ENCODE measurements at places on chromosomes 2 and 18. TPM values are rescaled to one million over a fixed set of nuclear protein-coding genes. Genes with fewer than 3 reads are reported as not detected.

The C2orf78 gene
- not detected for total RNA-seq

The GNAL gene
- total RNA-seq: 16.1 TPM

The BCL2L11 gene
- total RNA-seq: 20.6 TPM

The IL1A gene
- total RNA-seq: not detected

The KIF1A gene
- not detected for total RNA-seq

The CNRIP1 gene
- total RNA-seq: 58.1 TPM

The DCDC2C gene
- total RNA-seq: not detected

DNA sequence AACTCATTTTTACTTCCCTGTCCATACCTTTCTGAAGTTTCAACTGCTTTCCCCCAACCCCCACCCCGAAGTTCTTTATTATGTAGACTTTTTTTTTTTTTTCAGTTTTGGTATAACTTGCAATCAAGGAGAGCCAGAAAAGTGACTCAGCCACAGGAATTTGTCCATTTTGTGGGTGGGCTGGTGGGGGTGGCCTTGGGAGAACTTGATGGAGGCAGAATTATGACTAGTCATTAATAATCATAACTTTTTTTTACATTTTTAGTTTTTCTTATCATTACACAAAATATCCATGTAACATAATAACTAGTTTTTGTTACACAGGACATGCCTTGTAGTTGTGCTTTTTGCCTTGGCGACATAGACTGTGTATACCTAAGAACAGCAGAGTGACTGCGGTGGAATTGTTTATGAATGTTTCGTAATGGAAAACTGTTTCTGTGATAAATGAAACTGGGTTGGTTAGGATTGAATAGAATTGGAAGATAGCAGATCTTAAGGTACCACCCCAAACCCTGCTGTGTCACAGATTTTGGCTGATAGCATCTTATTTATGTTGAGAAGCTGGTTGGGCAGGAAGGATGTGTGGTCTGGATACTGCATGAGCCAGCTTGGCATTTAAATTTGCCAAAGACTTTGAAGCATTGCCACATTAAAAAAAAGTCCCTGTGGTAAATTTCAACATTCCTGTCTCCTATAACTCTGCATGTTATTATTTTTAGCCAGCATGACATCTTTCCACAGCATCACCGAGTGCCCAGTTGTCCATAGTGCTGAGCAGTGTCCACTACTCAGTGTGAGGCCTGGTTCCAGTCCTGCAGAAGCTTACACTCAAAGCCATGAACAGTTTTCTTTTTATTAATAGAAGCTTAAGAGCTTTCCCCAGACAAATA lies 30.7 kb downstream of the LYPD6B start:
- no peak overlapping the region for H3K27ac ChIP-seq
- no peaks in the 10 kb centered on the region for H3K36me3 ChIP-seq
- no peak for DNase-seq
- H3K4me1 ChIP-seq: no peaks in the 10 kb centered on the region
- no peak overlapping the region for H3K4me3 ChIP-seq
- H3K27me3 ChIP-seq: no peaks in the 10 kb centered on the region

DNA sequence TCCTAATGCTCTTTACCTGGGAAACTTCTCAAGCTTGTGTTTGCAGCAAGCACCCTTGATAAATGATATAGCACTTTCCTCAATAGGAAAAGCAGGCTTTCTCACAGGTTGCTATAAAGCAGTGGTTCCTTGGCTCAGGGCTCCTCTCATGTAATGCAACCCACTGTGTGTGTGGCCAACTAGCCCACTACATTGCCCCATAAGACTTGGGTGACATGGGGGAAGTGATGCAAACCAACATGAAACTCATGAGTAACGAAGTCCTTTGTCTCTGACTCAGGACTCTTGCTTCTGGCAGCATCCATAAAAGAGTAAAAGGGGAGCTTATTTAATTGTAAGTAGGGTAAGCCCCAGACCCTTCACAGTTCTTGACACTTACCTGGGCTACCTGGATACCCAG lies 106.9 kb downstream of the COL4A4 start:
- no peak for DNase-seq
- no peaks in the 10 kb centered on the region for H3K27me3 ChIP-seq
- no peak overlapping the region for H3K27ac ChIP-seq

DNA sequence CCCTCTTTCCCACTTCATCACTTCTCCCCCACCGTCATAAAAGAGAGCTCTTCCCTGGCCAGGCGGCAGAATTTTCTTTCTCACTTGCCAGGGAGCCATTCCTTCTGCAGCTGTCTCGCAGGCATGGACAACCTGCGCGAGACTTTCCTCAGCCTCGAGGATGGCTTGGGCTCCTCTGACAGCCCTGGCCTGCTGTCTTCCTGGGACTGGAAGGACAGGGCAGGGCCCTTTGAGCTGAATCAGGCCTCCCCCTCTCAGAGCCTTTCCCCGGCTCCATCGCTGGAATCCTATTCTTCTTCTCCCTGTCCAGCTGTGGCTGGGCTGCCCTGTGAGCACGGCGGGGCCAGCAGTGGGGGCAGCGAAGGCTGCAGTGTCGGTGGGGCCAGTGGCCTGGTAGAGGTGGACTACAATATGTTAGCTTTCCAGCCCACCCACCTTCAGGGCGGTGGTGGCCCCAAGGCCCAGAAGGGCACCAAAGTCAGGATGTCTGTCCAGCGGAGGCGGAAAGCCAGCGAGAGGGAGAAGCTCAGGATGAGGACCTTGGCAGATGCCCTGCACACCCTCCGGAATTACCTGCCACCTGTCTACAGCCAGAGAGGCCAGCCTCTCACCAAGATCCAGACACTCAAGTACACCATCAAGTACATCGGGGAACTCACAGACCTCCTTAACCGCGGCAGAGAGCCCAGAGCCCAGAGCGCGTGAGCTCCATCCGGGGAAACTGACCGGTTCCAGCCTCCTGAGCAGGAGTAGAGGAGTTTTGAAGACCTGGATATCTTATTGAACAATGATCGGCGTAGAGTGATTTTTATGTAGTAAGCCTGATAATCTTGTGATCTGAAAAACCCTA lies at the start of gene MSGN1:
MSGN1 (plus strand) TSS at position 65 of the 850 bp plus-strand sequence; CDS start at position 124, 59 bp downstream.
- H3K36me3 ChIP-seq: no peaks in the 10 kb centered on the region
- no peaks in the 10 kb centered on the region for H3K4me1 ChIP-seq
- no peak within 1 kb of the TSS for H3K4me3 ChIP-seq
- H3K27me3 ChIP-seq: no peaks in the 10 kb centered on the region
- no peak within 1 kb of the TSS for H3K27ac ChIP-seq

DNA sequence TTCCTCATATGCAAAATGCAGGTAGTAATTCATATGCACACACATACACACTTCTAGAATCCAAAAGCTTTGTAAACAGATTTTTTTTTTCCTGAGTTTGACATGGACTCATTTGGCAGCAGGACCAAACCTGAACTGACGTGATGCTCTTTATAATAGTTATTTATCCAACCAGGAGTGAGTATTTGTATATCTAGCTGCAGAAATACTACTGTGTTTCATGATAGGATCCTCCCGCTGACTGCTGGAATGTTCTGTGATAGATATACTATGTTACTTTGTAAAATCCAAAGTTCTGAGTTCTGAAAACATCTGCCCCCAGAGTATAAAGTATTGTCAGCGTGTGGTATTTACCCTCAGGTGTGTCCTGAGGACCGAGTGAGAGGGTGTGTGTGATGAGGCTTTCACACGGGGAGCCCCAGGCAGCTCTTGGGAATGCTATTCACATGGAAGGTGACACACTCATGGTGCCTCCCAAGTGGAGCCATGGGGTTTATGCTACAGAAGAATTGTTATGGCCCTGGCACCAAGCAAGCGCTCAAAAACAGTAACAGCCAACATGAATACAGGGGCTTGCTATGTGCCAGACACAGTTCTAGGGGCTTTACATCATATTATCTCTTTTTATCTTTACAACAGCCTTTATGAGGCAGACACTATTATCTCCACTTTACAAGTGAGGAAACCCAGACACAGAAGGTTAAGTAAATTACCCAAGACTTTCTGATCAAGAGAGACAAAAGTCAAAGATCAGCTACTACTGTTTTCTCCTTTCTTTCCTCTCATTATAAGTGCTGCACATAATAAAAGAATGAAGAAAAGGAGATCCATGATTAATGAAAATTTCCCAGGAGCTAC lies 16.7 kb upstream of the TXNDC2 start:
- H3K4me1 ChIP-seq: peaks cover 6% of the 10 kb centered on the region
- H3K27ac ChIP-seq: peak overlapping the region; percentile 53
- no peak for DNase-seq
- H3K27me3 ChIP-seq: no peaks in the 10 kb centered on the region

- DNase-seq: no peak
- no peak overlapping the region for H3K4me3 ChIP-seq
- H3K27ac ChIP-seq: peak overlapping the region; percentile 98
- peaks cover 19% of the 10 kb centered on the region for H3K4me1 ChIP-seq
- no peaks in the 10 kb centered on the region for H3K36me3 ChIP-seq
Measured at GRCh38 chr18:57780706-57781347, 22.3 kb downstream of the ATP8B1 start.

DNA sequence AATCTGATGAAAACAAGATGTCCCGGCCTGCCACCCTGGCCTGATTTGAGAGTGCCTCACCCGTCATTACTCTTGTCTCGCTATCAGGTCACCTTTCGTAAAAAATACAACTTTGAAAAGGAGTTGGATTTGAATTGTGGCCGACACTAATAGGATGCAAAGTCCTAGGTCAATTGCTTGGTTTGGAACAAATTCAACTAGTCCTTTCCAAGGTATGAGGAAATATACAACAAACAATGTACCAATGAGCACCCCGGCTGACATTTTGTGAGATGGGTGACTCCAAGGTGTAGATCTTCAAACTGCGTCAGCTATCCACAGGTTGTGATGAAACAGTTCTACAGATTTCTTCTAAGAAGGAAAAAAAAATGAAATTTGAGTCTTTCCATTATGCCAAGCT lies 77.8 kb downstream of the BCL2 start:
- no peak overlapping the region for H3K4me3 ChIP-seq
- no peaks in the 10 kb centered on the region for H3K36me3 ChIP-seq
- no peaks in the 10 kb centered on the region for H3K27me3 ChIP-seq
- H3K4me1 ChIP-seq: no peaks in the 10 kb centered on the region
- peak overlapping the region; percentile 90 for H3K27ac ChIP-seq

DNA sequence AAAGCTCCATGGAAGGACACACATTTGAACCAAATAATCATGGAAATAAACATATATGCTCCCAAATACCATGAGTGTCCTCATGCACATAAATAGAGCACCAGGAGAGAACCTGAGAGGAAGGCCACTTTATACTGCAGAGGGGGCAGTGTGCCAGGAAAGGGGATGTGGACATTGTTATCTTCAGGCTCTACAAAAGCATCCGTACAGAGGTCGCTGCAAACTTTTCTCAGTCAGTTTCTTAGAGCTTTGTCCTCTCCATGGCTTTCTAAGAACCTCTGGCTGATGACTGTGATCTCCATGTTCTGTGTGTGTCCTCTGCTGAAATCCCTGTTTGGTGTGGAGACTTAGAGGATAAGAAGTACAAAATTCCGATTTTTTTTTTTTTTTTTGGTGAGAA lies 515.7 kb downstream of the CNTNAP5 start:
- no peaks in the 10 kb centered on the region for H3K36me3 ChIP-seq
- no peak overlapping the region for H3K4me3 ChIP-seq
- DNase-seq: no peak

DNA sequence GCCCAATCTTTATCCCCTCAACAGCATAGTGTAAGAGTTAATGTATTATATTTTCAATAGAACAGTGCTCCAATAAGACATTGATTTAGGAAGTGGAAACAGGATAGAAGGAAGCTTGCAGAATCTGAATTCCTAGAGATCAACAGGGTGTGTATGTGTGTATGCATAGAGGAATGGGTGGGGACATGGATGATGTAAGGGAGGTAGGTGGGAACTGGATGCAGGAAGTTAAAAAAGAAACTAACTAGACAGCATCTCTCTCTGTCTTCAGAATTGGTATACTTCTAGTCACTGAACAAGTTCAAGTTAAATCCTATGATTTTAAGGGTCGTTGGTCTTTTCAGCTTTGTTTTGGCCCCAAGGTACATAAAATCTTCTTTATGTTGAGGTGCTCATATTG lies 196.6 kb downstream of the PMAIP1 start:
- H3K4me1 ChIP-seq: no peaks in the 10 kb centered on the region
- no peaks in the 10 kb centered on the region for H3K36me3 ChIP-seq
- no peak for DNase-seq
- H3K4me3 ChIP-seq: no peak overlapping the region

DNA sequence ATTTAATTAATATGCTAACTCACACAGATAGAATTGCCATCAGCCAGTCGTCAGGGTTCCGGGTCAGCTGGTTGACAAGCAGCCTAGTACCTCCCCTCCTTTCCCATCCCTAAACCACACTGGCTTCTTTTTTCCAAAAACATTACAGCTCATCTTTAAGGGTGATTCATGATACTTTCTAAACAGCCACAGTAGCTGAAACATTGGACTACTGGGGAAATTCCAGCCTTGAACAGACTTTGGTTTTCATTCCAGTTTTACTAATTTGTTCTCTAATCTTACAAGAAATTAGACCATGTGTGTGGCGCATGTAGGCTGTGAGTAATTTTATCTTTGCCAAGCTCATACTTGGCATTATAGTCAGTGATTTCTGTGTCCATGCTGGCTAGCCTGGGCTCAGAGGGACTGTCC lies 110.8 kb downstream of the FMNL2 start:
- no peak for DNase-seq
- no peak overlapping the region for H3K27ac ChIP-seq
- no peak overlapping the region for H3K4me3 ChIP-seq
- H3K4me1 ChIP-seq: no peaks in the 10 kb centered on the region
- H3K36me3 ChIP-seq: no peaks in the 10 kb centered on the region

DNA sequence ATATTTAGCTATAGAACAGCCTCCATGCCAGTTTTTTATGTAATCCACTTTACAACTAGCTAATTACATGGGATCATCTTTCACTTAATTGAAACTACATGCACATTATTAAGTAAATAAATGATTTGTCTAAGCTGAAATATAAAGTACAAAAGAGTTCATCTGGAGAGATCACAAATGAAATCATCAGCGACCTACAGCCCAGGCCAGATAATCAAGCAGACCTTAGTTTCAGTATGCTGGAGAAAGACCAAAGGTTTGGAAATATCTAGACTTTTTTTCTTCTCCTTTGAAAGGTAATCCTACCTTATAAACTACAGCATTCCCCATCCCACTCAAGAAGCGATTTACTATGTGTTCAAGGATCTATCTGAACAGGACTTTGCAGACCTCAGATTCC lies 26.5 kb downstream of the FIGN start:
- H3K36me3 ChIP-seq: no peaks in the 10 kb centered on the region
- H3K27ac ChIP-seq: no peak overlapping the region
- no peak for DNase-seq
- no peaks in the 10 kb centered on the region for H3K4me1 ChIP-seq
- no peak overlapping the region for H3K4me3 ChIP-seq

DNA sequence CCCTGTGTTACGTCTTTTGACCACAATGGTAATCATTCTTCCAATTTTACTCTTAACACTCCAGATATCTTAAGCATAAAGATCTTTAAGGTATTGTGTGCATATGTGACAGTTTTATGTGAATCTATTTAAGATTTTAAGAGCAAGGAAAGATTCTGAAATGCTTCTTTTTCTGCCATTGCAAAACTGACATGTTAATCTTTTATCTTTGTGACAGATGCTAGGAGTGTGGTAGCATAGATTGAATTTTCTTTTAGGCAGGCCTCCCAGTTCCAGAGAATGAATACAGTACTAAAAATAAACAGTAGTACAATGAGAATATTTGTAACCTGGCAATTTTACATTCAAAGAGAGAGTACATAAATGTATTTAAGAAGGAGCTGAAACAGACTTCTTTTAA lies 232.5 kb upstream of the ZSWIM2 start:
- H3K36me3 ChIP-seq: no peaks in the 10 kb centered on the region
- DNase-seq: no peak
- H3K4me1 ChIP-seq: no peaks in the 10 kb centered on the region
- no peak overlapping the region for H3K27ac ChIP-seq
- no peak overlapping the region for H3K4me3 ChIP-seq
